HepG2 (cell line): ENCODE measurements at places on chromosomes 13 and 19. TPM values are rescaled to one million over a fixed set of nuclear protein-coding genes. Genes with fewer than 3 reads are reported as not detected.

DNA sequence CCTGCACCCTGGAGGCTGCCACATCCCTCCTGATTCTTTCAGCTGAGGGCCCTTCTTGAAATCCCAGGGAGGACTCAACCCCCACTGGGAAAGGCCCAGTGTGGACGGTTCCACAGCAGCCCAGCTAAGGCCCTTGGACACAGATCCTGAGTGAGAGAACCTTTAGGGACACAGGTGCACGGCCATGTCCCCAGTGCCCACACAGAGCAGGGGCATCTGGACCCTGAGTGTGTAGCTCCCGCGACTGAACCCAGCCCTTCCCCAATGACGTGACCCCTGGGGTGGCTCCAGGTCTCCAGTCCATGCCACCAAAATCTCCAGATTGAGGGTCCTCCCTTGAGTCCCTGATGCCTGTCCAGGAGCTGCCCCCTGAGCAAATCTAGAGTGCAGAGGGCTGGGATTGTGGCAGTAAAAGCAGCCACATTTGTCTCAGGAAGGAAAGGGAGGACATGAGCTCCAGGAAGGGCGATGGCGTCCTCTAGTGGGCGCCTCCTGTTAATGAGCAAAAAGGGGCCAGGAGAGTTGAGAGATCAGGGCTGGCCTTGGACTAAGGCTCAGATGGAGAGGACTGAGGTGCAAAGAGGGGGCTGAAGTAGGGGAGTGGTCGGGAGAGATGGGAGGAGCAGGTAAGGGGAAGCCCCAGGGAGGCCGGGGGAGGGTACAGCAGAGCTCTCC lies 6.9 kb upstream of the CEACAM5 start:
- 0 out of 3 replicates have a peak, but pooled peaks cover 4% of the 10 kb centered on the region for H3K27me3 ChIP-seq
- DNase-seq, result no peak
- H3K4me3 ChIP-seq, result no peak overlapping the region
- H3K4me1 ChIP-seq, result no peaks in the 10 kb centered on the region
- H3K36me3 ChIP-seq, result no peaks in the 10 kb centered on the region
- no peak overlapping the region for H3K27ac ChIP-seq

GRCh38 chr13:83547043-83547442 lies 335.2 kb downstream of the SLITRK1 start:
- H3K27ac ChIP-seq, result no peak overlapping the region
- DNase-seq, result no peak

GRCh38 chr13:91174886-91175501 lies 172.5 kb upstream of the MIR17HG start:
- H3K4me1 ChIP-seq, result no peaks in the 10 kb centered on the region
- no peak overlapping the region for H3K27ac ChIP-seq
- no peak for DNase-seq
- H3K27me3 ChIP-seq, result no peaks in the 10 kb centered on the region

GRCh38 chr13:110330491-110331011 lies 23.5 kb downstream of the COL4A2 start:
- no peak overlapping the region for H3K4me3 ChIP-seq
- no peaks in the 10 kb centered on the region for H3K36me3 ChIP-seq
- no peaks in the 10 kb centered on the region for H3K4me1 ChIP-seq
- peaks cover 64% of the 10 kb centered on the region for H3K27me3 ChIP-seq

DNA sequence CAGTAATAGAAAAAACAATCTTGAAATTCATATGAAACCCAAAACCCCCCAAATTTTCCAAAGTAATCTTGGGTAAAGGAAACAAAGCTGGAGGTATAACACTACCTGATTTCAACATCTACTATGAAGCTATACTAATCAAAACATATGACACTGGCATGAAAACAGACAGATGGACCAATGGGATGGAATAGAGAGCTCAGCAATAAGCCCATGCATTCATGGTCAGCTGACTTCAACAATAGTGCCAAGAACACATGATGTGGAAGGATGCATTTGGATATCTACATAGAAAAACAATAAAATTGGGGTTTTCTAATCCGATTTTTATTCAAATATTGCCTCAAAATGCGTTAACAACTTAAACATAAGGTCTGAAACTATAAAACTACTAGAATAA lies 32.2 kb upstream of the ZNF766 start:
- no peaks in the 10 kb centered on the region for H3K36me3 ChIP-seq
- no peaks in the 10 kb centered on the region for H3K27me3 ChIP-seq
- no peak overlapping the region for H3K4me3 ChIP-seq
- H3K4me1 ChIP-seq, result peaks cover 10% of the 10 kb centered on the region
- no peak overlapping the region for H3K27ac ChIP-seq

DNA sequence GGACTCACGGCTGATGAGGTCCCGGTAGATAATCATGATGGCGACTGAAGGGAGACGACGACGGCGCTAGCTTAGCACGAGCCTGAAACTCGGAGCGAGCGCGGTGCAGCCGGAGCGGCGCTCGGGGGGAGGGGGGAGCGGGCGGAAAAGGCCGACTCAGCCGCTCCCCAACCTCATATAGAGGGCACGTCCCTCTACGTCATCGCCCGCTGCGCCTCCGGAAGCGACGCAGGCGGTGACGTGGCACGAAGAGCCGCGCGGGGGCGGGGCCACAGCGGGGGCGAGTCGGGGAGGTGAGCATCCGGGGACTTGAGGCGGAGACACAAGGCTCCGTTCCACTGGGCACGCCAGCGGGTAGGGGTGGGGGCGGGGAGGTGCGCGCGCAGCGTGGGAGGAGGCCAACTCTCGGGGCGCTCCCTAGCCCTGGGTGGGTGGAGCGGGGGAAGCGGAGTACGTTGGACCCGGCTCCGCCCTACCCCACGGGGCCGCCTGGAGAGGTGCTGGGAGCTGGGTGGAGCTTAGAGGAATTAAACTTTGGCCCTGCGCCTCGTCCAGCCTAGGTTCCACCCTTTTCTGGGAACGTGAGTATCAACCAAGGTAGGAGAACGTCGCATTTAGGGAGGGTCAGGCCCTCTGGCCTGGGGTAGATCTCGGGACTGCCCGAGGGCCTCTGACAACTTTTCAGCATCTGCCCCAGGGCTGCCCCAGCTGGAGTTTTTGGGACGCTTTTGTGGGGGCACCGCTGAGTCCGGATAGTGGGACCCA lies at the start of gene TPT1:
TSS of gene TPT1 (minus strand) at position 150 of the 765 bp plus-strand sequence. CDS start at position 36, 114 bp downstream.
- peak within 1 kb of the TSS; percentile 98 for H3K27ac ChIP-seq
- H3K4me1 ChIP-seq, result peaks cover 49% of the 10 kb centered on the region
- H3K36me3 ChIP-seq, result peaks cover 49% of the 10 kb centered on the region
- peak within 1 kb of the TSS; percentile 99 for H3K4me3 ChIP-seq
- DNase-seq, result peak; percentile 96

- peak; percentile 40 for DNase-seq
- peak overlapping the region; percentile 98 for H3K4me3 ChIP-seq
- peaks cover 16% of the 10 kb centered on the region; the same call in 2 of the 3 replicates for H3K36me3 ChIP-seq
- H3K27me3 ChIP-seq, result no peaks in the 10 kb centered on the region
- peak overlapping the region; percentile 92 for H3K27ac ChIP-seq
Observed at GRCh38 chr19:925087-925525, 729 bp upstream of the ARID3A start.

- peaks cover 58% of the 10 kb centered on the region for H3K4me1 ChIP-seq
- H3K4me3 ChIP-seq, result peak overlapping the region; percentile 100
- H3K27ac ChIP-seq, result peak overlapping the region; percentile 77
- no peak for DNase-seq
- H3K27me3 ChIP-seq, result no peaks in the 10 kb centered on the region
- peaks cover 6% of the 10 kb centered on the region; the same call in 1 of the 3 replicates for H3K36me3 ChIP-seq
Observed at GRCh38 chr19:45508417-45508860, 1.2 kb downstream of the VASP start.

GRCh38 chr13:73059460-73060250 lies 850 bp downstream of the KLF5 start:
- H3K27ac ChIP-seq, result no peak overlapping the region
- peak overlapping the region; percentile 82 for H3K4me3 ChIP-seq
- peaks cover 17% of the 10 kb centered on the region for H3K27me3 ChIP-seq
- DNase-seq, result peak; percentile 52
- peaks cover 48% of the 10 kb centered on the region for H3K4me1 ChIP-seq

- H3K27ac ChIP-seq, result no peak overlapping the region
- DNase-seq, result no peak
- no peaks in the 10 kb centered on the region for H3K27me3 ChIP-seq
- no peaks in the 10 kb centered on the region for H3K4me1 ChIP-seq
- no peaks in the 10 kb centered on the region for H3K36me3 ChIP-seq
Observed at GRCh38 chr13:26873386-26873698, 112.8 kb upstream of the GPR12 start.

- H3K4me1 ChIP-seq, result peaks cover 42% of the 10 kb centered on the region
- no peak for DNase-seq
- H3K27me3 ChIP-seq, result peaks cover 7% of the 10 kb centered on the region; the same call in 1 of the 2 replicates
- H3K27ac ChIP-seq, result no peak overlapping the region
- no peak overlapping the region for H3K4me3 ChIP-seq
Observed at GRCh38 chr19:32813862-32814425, 55.6 kb downstream of the SLC7A9 start.

GRCh38 chr13:80100636-80101035 lies 240.3 kb downstream of the SPRY2 start:
- H3K4me1 ChIP-seq, result no peaks in the 10 kb centered on the region
- H3K27me3 ChIP-seq, result no peaks in the 10 kb centered on the region
- no peak for DNase-seq
- H3K36me3 ChIP-seq, result no peaks in the 10 kb centered on the region
- no peak overlapping the region for H3K27ac ChIP-seq

- DNase-seq, result no peak
- H3K36me3 ChIP-seq, result no peaks in the 10 kb centered on the region
- no peak overlapping the region for H3K27ac ChIP-seq
Observed at GRCh38 chr13:30165796-30166195, 141.6 kb downstream of the KATNAL1 start.

DNA sequence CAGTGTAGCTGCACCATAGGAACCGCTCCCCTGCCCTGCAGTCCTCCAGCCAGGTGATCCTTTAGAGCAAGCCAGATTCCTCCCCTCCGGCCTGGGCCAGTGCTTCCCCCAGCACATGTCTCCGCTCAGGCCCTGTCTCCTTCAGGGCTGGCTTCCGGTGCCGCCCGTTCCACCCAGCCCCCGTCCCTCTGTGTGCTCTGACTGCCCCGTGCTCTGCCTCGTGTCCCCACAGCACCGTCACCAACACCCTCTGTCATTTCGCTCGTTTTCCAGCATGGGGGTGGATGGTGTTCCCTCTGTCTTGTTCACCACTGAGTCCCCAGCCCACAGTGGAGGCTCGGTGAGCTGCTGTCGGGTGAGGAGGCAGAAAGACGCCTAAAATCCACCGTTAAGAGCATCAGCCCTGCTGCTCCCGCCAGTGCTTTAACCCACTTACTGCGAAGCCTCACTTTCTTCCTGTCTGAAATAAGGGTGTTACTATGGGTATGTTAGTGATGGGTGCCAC lies 54.5 kb downstream of the TSSK6 start:
- peaks cover 16% of the 10 kb centered on the region for H3K36me3 ChIP-seq
- H3K27me3 ChIP-seq, result no peaks in the 10 kb centered on the region
- no peak for DNase-seq
- H3K27ac ChIP-seq, result no peak overlapping the region

- H3K4me1 ChIP-seq, result peaks cover 12% of the 10 kb centered on the region
- DNase-seq, result no peak
- peaks cover 3% of the 10 kb centered on the region; the same call in 1 of the 2 replicates for H3K27me3 ChIP-seq
Observed at GRCh38 chr19:7377196-7377595, 28.5 kb downstream of the ARHGEF18 start.

- H3K4me1 ChIP-seq, result peaks cover 17% of the 10 kb centered on the region
- no peak overlapping the region for H3K4me3 ChIP-seq
- H3K36me3 ChIP-seq, result no peaks in the 10 kb centered on the region; the same call in 1 of the 2 replicates
- H3K27ac ChIP-seq, result no peak overlapping the region
Observed at GRCh38 chr19:3672993-3673392, 27.3 kb downstream of the PIP5K1C start.

DNA sequence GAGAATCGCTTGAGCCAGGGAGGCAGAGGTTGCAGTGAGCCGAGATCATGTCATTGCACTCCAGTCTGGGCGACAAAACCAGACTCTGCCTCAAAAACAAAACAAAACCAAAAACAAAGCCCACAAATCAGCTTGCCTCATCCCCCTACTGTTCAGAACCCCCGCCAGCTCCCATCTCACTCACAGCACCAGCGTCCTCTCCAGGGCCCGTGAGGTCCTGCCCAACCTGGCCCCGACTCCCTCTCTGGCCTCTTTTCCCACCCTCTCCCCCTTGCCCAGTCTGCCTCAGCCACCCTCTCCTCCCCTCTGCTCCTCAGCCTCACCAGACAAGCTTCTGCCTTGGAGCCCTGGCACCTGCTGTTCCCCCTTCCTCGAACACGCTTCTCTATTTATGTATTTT lies 3.8 kb downstream of the SLC8A2 start:
- H3K36me3 ChIP-seq, result no peaks in the 10 kb centered on the region
- DNase-seq, result no peak
- H3K4me3 ChIP-seq, result no peak overlapping the region
- H3K4me1 ChIP-seq, result peaks cover 6% of the 10 kb centered on the region; the same call in 1 of the 2 replicates

- no peak for DNase-seq
- H3K4me3 ChIP-seq, result peak overlapping the region; percentile 61; the same call in 1 of the 2 replicates
- H3K36me3 ChIP-seq, result no peaks in the 10 kb centered on the region
- H3K4me1 ChIP-seq, result peaks cover 19% of the 10 kb centered on the region
- no peak overlapping the region for H3K27ac ChIP-seq
Observed at GRCh38 chr13:42040730-42041010, 7.8 kb upstream of the DGKH start.

- H3K4me1 ChIP-seq, result peaks cover 69% of the 10 kb centered on the region
- H3K27me3 ChIP-seq, result no peaks in the 10 kb centered on the region
- no peak overlapping the region for H3K27ac ChIP-seq
Observed at GRCh38 chr13:112755331-112755730, 65.5 kb downstream of the ATP11A start.

DNA sequence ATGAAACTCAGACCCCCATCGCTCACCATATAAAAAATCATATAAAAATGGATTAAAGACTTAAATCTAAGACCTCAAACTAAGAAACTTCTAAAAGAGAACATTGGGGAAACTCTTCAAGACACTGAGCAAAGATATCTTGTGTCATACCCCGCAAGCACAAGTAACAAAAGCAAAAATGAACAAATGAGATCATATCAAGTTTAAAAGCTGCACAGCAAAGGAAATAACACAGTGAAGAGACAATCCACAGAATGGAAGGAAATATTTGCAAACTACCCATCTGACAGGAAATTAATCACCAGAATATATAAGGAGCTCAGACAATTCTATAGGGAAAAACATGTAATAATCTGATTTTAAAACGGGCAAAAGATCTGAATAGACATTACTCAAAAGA lies 808.3 kb downstream of the LIG4 start:
- no peak overlapping the region for H3K4me3 ChIP-seq
- H3K4me1 ChIP-seq, result no peaks in the 10 kb centered on the region
- no peaks in the 10 kb centered on the region for H3K36me3 ChIP-seq
- no peaks in the 10 kb centered on the region for H3K27me3 ChIP-seq

The RFX2 gene
- 1.3 and 2.8 TPM in 2 replicates for total RNA-seq

The HCST gene
- total RNA-seq, result 0.24 TPM in 1 of 2 replicates, not detected in the other

The PLEKHG2 gene
- 3.6 and 5.2 TPM in 2 replicates for total RNA-seq

The OLFM2 gene
- total RNA-seq, result 0.11 and 0.20 TPM in 2 replicates
